ENCODE measurements at places on chromosomes 13 and 19.

DNA sequence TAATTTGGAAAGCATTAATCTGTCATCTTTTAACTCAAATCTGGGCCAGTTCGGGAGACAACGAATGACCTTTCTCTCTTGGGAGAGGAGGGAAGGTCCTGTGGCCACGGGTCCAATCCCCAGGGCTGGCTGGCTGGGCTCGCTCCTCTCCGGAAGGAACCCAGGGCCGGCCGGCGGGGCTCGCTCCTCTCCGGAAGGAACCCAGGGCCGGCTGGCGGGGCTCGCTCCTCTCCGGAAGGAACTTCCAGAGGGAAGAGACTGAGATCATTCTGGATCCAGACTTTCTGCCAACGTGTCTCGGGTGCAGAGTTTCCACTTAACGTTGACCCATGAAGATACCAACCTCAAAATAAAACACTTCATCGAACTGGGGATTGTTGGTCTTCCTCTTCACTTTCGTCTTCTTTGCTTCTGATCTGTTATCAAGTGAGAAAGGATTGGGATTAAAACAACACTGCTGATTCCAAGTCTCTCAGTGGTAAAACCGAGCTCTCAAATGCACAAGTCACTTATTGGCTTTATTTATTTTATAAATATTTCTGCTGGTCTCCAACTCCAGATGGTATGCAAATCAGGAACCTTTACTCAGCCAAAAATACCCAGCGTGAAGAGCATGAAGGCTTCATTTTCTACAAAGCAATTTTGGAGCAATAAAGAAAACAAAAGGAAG is 53.3 kb upstream of the C13orf46 start:
- no peak for DNase-seq

DNA sequence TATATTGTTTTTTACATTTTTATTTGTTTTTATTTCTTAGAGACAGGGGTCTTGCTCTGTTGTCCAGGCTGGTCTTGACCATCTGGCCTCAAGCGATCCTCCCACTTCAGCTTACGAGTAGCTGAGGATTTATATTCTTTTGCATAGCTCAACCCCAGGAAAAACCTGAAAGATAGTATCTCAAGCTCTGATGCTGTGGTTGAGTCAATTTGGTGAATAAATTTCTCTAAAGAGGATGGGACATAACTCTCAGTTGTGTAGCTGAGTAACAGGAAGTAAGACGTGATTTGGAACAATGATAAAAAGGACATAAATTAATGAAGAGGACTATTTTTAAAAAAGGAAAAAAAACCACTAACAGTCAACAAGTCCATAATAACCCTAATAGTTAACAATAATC is 79.8 kb upstream of the TNFSF11 start:
- no peak for DNase-seq

DNA sequence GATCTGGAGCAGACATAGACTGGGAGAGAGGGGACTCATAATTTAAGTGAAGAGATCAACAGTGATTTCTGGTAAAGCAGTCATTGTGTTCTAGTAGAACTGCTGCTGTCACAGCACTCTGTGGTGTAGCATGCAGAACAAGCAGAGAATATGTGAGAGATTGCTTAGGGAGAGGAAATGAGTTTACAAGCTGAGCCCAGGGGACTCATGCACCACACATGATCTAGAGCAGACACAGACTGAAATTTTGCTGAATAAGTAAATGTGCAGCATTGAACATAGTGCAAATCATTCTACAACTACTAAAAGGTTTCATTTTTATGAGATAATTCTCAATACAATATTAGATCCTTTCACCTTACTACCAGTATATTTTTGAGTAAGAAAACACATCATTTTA is 125.7 kb downstream of the MYO16 start:
- DNase-seq = no peak

DNA sequence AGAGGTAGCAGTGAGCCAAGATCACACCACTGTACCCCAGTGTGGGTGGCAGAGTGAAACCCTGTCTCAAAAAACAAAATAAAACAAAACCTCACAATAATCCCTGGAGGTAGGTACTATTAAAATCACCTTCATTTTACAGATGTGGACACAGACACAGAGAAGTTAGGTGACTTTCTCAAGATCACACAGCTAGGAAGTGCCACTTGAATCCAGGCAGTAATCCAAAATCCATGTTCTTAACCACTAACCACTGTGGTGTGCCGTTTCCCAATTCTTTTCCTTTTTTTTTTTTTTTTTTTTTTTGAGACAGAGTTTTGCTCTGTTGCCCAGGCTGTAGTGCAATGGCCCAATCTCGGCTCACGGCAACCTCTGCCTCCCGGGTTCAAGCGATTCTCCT is 9.0 kb downstream of the PPP1R14A start:
- DNase-seq = no peak

All from stimulated activated CD4-positive, alpha-beta T cell treated with anti-CD3 and anti-CD28 coated beads, Interleukin-2, amount 100 ng/mL, for 24 hours (primary cell).